ENCODE measurements at places on chromosomes 7 and 10. TPM values are rescaled to one million over a fixed set of nuclear protein-coding genes. Genes with fewer than 3 reads are reported as not detected.
A peak's percentile ranks its signal among the peaks of the same experiment; 100 is the strongest.

The ATG9B gene
- 0.17 TPM for total RNA-seq

The LIPF gene
- not detected for total RNA-seq

DNA sequence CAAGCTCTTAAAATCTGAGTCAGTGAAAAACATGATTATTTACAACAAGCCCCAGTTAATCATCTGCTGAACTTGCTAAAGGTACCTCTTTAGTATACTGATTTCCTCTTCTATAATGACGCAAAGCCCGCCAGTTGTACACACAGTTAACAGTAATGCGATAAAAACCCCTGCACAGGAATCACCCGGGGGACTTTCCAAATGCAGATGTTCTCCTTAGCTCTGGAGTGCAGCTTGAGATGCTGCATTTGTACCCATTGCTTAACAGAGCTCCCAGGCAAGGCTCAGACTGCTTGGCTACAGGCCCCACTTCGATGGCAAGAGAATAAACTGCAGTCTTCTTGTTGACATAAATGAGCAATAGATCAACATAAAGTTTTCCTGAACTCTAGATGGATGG is 279.6 kb upstream of the HGF start:
- no peak for DNase-seq

DNA sequence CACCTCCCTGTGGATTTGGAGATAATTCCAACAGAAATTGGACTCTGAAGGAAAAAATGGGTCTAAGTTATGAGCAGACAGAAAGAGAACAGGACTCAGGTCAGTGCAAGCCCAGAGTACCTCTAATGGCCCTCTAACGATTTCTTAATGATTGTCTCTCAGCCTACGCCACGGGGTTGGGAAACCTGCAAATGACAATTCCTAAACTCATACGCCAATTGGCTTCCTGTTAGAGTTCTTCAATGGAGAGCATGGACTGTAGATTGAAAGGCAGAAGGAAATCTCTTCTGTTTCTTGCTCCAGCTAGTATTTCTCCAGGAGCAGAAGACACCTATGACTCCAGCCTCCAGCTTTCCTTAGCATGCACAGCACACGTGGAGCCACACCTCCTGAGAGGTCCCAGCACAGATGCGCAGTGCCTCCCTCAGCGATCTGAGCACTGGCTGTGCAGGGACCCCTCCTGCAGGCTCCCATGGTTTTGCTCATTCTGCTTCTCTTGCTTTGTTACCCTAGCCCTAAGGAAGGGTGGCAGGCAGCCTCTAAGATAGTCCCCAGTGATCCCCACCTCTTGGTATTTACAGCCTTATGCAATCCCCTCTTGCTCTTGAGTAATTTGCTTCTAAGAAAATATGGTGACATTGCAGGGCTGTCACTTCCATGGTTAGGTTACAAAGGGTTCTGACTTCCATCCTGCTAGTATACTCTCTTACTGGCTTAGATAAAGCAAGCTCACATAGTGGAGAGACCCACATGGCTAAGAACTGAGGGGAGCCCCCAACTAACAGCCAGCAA is 30.1 kb downstream of the DENND11 start:
- no peak for DNase-seq

- no peak for DNase-seq
Observed at GRCh38 chr7:70574970-70575799, 556.8 kb upstream of the GALNT17 start.

- DNase-seq, result peak; percentile 63
Observed at GRCh38 chr10:68897336-68897741, 3.8 kb upstream of the DDX50 start.

DNA sequence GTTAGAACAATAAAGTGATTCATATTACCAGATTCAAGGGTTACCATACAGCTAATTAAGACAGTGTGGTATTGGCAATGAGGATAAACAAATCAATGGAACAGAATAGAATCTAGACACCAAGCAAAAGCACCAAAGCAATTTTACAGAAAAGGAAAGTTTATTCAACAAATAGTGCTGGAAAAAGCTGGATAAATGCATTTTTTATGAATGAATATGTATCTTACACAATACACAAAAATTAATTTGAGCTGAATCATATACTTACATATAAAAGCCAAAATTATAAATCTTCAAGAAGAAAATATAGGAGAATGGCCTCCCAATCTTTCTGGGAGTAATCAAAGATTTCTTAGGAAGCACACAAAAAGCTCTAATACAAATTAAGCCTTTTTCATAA is 220.4 kb upstream of the PTN start:
- no peak for DNase-seq

DNA sequence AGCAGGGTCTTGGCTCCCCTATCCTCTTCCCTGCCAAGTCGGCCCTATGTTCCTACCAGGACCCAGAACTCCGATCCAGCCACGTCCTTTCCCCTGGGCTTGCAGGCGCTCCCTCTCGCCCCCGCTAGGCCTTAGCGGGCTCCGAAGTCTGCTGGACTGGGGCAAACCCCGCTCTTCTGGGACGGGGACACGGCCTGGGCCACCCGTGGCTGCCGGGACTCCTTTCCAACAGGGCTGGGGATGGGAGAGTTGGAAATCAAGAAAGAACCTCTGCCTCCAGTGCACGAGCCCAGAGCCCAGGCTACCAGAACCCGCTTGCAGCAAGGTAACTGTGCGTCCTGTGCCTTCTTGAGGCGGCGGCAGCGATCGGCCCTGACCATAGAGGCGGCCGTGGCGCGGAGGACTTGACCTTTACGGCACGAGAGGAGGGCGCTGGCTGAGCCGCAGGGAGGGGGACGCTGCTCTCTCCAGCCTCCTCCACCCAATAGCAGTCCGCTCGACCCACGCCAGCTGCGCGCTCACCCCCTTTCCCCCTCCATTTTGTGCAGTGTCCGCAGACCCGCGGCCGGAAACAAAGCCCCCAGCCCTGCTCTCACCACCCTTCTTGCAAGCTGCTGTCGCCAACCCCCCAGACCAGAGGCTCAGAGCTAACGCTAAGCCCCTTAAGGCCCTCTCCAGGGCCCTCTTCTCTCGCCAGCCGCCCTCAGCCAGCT is 7.0 kb upstream of the HOXA11 start:
- DNase-seq, result no peak

DNA sequence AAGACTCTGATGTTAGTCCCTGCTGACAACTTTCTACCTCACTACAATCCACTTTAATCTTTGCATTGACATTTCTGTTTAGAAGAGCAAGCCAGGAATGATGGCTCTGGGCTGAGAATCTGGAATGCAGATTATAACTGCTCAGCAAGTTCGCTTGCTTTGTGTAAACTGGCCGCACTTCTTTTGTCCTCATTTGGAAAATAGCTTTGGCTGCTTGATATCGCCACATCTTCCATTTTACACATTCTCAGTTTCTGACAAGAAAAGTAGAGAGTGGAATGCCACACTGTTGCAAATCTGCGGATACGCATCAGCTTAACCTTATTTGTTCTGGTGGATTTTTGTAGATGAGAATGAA is 429.8 kb downstream of the KCNMA1 start:
- no peak for DNase-seq

DNA sequence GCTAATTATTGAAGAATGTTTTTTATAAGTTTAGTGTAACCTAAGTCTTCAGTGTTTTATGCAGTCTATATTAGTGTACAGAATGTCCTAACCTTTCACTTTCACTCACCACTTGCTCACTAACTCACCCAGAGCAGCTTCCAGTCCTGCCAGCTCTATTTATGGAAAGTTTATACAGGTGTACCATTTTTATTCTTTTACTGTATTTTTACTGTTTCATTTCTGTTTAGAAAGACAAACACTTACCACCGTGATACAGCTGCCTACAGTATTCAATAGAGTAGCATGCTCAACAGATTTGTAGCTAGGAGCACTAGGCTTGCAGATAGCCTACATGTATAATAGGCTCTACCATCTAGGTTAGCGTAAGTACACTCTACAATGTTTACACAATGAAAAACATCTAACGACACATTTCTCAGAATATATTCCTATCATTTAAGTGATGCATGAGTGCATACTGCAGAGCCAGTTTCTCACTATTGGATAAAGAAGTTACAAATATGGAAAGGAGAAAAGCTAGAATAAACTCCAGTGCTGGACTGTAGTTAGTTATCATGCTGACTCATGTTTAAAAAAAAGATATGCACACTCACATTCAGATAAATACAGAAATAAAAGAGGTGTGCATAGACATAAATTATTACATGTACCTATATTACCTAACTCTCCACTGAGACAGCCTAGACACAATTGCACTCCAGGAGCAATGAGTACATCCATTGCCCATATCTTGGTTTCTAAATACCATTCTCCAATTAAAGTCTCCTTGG is 30.4 kb downstream of the STEAP1B start:
- no peak for DNase-seq

- DNase-seq, result peak; percentile 37
Observed at GRCh38 chr7:21128062-21128817, 299.6 kb upstream of the SP4 start.

DNA sequence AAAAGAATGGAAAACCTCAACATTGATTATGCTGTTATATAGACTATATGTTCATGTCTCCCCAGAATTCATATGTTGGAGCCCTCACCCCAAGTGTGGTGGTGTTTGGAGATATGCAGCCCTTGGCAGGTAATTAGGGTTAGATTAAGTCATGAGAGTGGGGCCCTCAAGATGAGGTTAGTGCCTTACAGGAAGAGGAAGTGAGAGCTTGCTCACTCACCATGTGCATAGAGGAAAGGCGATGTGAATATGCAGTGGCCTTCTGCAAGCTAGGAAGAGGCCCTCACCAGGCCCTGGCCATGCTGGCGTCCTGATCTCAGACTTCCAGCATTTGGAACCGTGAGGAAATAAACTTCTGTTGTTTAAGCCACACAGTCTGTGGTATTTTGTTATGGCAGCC is 14.8 kb downstream of the ZNF33A start:
- no peak for DNase-seq

- no peak for DNase-seq
Observed at GRCh38 chr7:124031919-124032318, 948 bp downstream of the TMEM229A start.
